ENCODE measurements at places on chromosomes 1 and 21.

DNA sequence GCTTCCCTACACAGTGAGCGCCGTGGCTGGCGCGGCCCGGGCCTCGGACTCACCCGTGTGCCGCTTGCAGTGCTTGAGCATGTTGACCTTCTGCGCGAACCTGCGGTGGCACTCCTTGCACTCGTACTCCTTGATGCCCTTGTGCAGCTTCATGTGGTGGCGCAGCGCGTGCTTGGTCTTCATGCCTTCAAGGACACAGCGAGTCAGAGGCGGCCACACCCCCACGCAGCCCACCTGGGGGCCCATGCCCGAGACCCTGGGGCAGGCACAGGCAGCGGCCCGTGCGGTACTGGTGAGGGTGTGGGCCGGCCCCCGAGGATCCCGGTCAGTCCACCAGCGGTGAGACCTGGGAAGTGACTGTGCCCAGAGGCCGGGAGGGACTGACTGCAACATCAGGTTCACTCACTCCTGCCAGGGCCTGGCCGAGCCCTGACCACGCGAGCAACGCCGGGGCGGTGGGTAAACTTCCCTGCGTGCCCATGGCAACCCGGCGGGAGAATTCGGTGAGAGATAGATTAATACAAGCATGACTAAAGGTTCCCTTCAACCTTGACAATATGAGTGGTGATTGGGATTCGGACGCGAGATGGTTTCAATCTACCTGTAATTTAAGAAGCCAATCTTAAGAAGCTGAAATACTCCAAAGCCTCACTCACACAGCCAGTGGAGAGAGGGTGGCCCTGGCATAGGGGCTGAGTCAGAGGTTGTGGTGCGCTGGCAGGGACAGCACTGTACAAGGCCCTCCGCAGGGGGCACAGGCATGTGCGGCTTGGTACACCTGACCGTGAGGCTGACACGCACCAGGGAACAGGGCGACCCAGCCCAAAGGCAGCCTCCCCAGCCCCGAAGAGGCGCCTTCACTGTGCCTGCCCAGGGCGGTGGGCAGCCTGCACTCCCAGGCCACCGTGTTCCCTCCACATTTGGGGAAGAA lies 49.1 kb upstream of the RIPK4 start:
- DNase-seq: no peak

GRCh38 chr1:56120021-56120420 lies 459.3 kb downstream of the PLPP3 start:
- DNase-seq: no peak

DNA sequence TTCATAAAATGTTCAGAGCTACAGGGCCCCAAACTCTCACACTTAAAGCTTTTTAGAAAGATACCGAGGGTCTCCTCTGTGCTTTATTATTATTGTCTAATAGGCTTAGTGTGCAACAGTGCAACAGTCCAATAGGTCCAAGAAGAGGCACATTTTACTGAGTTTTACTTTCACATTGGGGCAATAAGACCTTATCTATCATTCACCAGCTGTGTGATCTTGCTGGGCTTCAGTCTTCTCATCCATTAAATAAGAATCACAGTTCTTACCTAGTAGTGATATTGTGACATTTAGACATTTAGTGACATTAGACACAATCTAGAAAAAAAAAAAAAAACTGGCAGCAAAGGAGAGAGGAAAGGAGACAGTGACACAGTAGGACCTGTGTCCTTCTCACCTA lies 175.8 kb upstream of the NFIA start:
- no peak for DNase-seq

DNA sequence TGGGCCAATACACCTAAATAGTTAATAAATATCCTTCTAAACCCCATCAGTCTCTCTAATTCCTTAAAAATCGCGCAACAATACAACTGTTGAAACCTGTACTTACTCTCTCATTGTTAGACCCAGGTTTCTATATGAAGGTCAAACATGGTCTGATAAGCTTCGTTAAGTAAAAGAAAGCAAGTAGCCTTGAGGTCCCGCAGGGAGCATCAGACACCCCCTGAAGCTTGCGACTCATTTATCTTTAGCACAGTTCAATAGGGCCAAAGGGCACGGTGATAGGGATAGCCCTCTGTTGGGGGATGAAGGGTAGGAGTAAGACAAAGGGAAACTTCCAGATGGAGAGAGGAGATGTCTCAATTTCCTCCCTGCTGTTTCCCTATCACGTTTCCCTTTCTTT lies 27.3 kb upstream of the THEM4 start:
- DNase-seq: no peak

DNA sequence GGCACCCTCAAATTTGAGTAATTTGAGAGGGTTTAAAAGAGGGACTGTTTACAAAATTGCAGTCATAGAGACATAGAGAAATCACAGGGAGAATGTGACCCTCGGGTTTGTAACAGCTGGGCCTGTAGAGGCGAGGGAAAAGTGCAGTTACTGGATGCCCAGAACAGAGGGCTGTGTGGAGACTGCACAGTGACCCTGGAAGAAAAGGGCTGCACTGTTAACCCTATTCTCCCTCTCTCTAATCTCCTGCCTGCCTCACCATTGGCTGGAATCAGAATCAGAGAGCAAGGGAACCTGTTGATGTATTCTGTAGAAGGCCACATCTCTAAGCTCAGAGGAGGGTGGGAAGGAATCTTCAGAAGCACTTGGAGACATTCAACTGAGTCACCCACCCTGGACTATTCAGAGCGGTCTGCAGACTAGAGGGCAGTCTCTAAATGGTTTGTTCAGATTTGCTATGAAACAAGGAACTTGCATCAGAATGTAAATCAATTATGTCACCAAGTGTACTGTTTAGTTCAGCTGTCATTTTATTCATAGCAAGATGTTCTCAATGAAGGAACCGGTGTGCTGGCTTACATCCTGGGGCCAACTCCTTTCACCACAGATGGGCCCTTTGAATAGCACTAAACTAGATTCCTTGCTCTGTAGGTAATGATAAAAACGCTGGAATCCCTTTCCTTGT lies 132.2 kb upstream of the HOOK1 start:
- DNase-seq: no peak

DNA sequence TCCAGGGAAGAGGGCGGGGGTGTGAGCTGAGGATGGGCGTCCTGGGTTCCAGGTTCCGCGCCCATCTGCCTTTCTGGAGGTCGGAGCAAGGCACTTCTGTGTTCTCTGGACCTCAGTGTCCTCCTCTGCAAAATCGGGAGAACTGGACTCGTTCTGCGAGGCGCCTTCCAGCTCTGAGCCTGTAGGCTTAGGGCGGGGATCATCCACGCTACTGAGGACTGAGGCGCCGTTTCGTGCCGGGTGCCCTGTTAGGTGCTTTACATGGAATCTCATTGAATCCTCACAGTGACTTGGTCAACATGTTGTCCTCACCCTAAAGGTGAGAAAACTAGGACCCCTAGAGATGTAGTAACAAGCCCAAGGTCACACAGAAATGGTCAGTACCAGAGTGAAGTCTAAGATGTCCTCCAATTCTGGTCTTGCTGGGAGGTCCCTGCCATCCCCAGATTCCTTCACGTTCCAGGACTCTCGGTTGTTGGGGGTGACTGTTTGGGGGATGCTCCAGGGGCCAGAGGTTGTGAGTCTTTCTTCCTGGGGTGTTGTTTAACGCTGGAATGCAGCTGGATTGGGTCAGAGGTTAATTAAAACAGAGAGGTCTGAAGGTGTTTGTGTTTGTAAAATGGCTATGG lies 677 bp downstream of the PRKAA2 start:
- no peak for DNase-seq

DNA sequence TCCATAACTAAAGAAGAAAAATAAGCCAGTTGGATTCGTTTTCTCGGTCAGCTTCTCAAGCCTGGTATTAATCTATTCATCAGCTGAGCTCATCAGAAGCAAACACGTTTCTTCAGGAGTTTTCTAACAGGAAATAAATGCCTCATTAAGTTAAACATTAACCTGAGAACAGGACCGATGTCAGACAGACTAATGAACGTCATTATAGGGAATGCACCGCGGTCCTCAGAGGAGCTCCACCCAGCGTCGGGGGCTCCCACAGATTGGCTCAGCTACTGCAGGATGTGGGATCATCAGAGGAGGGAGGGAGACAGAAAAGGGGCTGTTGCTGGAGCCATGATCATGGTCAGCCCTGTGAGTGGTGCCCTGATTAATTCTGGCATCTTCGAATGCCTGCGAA lies 615.4 kb downstream of the PTPRU start:
- DNase-seq: no peak

GRCh38 chr1:88735909-88736308 lies 51.8 kb downstream of the PKN2 start:
- no peak for DNase-seq

DNA sequence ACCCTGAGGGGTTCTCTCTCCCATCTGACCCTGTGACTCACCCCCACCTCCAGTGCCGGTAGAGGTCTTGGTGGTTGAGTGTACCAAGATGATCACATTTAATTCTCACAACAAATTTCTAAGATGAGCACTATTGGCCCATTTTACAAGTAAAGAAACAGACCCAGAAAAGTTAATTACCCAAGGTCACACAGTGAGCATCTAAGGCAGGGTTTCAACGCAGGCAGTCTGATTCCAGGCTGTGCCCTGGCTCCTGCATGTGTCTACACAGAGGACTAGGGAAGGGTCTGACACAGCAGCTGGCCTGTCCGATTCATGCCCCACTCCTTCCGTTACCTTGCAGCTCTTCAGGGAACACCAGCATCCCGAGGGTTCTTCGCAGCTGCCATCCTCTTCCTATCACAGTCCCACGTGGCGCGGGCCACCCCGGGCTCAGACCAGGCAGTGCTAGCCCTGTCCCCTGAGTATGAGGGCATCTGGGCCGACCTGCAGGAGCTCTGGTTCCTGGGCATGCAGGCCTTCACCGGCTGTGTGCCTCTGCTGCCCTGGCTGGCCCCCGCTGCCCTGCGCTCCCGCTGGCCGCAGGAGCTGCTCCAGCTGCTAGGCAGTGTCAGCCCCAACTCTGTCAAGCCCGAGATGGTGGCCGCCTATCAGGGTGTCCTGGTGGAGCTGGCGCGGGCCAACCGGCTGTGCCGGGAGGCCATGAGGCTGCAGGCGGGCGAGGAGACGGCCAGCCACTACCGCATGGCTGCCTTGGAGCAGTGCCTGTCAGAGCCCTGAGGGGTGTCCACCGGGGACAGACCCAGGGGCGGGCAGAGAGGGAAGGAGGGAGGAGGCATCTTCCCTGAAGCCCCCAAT lies 7.5 kb downstream of the NCDN start:
- no peak for DNase-seq

GRCh38 chr1:93399781-93400180 lies 48.1 kb upstream of the FNBP1L start:
- DNase-seq: no peak
